ENCODE measurements at places on chromosomes 1 and 21.

DNA sequence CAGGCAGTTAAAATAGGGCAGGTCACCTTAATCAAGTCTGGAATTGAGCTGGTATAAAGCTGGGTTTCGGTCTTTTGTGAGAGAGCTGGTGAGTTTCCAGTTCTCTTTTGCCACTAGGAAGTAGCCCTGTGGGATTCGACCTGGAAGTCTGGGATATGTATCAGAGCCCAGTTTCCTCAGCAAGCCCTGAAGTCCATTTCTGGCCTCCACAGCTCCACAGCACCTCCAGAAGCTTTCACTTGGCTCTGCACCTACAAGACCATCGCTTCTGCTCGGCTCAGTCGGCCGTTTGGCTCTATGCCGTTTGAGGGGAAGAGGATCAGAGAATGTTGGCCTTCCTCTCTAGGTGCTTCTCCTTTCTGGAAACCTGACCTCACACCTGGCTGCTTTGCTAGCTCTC is 148.0 kb downstream of the GALNT2 start:
- no peak for DNase-seq

DNA sequence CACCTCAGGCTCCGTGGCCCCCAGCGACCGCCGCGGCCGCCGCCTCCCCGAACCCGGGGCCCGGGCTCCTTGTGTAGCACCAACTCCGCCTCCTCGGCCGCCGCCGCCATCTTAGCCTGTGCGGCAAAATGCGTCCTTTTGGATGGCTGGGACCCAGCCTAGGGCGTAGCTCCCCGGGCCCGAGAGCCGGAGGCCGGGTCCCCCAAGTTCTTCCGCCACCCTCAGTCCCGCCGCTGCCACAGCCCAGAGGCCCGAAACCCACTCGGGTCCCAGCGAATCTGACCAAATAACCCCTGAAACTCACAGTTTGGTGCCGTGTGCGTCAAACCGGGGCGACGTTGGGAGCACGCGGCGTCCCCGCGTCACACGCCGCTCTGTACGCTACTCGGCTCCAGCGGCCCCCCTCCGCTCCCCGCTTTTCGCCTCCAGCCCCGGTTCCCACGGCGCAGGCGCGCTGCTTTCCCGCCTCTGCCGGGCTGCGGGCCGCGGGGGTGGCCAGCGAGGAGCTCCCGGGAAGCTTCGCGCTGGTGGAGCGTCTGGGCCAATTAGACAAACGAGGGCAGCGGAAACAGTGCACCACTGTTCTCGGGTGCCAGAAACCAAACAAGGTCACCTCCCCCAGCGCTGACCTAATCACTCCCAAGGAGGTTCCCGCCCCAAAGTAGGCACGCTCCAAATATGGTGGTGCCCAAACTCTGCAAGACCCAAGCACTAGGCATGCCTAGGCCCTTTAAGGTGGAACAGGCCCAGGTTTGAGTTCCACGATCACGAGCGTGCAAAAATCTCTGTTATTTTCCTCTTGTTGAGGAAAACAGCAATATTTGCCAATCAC is at the start of gene ZNF644:
TSS of gene ZNF644 (minus strand) at position 350 of the 832 bp plus-strand sequence. CDS start 39,682 bp downstream, outside the sequence.
- DNase-seq, result peak; percentile 91

GRCh38 chr1:93680076-93680419 is 1.6 kb downstream of the BCAR3 start:
- DNase-seq, result no peak

- DNase-seq, result no peak
Observed at GRCh38 chr1:166273618-166274017, 106.8 kb upstream of the FAM78B start.

GRCh38 chr1:7476861-7477547 is 294.1 kb upstream of the VAMP3 start:
- DNase-seq, result no peak

GRCh38 chr1:158520955-158521665 is 33.1 kb downstream of the OR6Y1 start:
- no peak for DNase-seq

DNA sequence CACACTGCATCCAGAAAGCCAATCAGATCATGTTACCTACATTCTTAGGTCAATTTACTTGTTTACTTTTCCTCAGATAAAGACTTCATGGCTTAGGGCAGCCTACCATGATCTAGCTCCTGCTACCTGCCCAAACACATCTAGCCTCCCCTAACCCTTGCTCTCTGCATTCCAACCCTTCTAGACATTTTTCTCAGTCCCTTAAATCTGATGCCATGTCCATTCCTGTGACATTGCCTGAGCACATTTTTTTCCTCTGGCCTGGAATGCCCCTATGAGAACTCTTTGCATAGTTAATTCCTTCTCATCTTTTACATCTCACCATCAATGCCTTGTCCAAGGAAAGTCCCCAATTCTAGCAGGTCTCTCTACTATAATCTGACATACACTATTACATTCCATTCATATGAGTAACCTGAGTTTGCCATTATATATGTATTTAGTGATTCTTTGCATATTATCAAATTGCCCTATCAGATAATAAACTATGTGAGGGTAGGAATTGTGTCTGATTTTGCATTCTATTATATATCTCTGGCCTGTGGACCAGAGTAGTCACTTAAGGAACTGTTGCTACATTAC is 166.9 kb downstream of the COL11A1 start:
- no peak for DNase-seq

DNA sequence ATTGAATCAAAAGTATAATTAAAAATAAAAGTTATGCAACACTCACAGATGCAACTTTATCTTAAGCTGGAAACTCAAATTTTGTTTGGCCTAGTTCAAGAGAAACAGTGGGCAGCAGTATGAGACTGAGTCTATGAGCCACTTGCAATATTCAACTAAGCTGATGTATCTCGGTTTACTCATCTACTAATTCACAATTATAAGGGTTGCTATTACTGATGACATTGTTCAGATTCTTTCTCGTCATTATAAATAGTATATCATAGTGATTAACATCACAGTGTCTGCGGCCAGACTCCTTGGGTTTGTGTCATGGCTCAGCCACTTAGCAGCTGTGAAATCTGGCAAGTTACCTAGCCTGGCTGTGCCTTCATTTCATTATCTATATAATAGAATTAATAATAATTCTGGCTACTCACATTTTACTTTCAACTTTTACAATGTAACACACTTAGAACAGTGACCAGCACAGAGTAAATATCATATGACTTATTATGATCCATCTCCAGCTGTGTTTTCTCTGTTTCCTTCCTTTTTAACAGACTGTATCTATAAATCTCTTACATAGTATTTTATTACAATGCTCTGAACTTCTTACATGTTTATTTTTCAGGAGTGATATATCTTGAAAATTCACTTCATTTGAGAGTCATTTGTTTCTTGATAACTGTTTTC is 194.3 kb upstream of the RGS18 start:
- no peak for DNase-seq

DNA sequence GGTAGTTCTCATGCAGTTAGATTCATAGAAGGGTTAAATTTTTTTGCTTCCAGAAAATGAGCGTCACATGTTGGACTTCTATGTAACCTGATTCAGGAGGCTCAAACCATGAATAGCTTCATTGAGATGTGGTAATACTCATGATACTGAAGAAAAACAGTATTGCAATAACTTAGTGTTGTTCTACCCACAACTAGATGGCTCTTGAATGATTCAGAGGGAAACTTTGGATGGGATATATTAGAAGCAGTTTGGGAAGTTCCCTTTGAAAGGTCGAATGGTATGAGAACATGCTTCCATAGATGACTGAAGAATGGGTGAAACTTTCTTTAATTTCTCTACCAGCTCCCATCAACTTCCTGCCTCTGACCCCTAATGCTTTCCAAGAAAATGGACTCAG is 211.7 kb upstream of the PTGFR start:
- DNase-seq, result no peak

DNA sequence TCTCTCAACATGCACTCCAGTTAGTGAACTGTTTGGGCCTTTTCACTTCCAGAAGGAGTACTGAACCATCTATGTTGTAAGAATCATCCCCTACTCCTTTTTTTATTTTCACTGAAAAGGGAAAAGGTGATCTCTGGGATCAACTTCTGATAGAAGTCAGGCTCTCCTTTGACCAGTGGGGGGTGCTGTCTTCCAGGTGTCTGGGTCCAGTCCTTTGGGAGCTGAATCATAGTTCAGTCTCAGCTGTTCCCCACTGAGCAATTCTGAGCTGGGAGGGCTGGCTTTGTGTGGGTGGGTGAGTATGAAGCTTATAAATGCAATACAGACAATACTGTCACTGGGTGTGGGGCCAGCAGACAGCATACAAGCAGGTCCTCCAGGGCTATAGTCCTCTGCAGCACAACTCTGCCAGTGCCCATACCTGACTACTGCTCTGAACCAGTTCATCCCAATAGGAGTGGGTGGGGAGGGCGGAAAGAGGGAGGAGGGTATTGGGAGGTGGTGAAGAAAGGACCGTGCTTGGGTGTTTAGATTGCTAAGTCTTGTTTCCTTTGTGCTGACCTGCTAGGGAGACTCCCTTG is 12.5 kb upstream of the SARS1 start:
- DNase-seq, result no peak

DNA sequence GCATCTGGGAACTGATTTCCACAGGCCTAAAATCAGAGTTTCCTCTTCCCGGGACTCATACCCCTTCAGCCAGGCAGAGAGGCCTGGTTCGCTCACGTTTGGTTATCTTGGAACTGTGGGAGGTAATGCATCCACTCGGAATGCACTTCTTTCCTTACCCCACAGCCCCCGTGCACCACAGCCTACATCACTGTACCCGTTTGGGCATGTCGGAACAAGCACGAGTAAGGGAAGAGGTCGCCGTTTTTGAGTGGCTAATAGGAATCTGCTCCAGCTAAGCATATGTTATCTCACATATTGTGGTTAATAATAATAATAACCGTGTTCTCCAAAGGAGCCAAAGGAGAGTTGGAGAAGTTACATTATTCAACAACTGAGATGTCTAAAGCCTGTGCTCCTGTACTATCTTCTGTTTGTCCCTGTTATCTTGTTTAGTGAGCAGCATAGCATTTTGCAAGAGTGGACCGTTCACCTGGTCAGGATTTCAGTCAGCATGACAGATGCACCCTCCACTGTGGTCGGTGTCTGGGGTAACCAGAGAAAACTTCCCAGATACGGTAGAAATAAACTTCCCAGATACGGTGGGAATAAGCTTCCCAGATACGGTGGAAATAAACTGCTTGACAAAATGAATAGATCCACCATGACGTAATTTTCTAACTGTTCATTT is 198.6 kb downstream of the SDCCAG8 start:
- DNase-seq, result no peak

DNA sequence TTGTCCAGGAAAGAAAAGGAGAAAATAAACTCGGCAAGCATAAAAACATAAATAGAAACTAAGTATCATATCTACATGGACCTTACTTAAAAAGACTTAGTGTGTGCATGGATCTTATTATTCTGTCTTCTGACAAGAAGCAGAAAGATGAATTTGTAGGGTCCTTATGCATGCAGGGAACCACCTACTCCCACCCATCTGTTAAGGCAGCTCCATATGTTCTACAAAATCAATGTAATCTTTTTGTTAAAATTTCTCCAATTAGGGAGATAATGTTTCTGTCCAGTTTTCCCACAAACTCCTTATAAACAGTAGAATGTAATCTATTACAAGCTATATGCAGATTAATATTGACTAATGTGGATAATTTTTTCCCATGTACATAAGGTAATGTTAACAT is 13.9 kb upstream of the PTPN14 start:
- no peak for DNase-seq

GRCh38 chr1:200793677-200794076 is 55.0 kb downstream of the CAMSAP2 start:
- DNase-seq, result no peak

- DNase-seq, result no peak
Observed at GRCh38 chr1:88658419-88658818, 25.7 kb upstream of the PKN2 start.

DNA sequence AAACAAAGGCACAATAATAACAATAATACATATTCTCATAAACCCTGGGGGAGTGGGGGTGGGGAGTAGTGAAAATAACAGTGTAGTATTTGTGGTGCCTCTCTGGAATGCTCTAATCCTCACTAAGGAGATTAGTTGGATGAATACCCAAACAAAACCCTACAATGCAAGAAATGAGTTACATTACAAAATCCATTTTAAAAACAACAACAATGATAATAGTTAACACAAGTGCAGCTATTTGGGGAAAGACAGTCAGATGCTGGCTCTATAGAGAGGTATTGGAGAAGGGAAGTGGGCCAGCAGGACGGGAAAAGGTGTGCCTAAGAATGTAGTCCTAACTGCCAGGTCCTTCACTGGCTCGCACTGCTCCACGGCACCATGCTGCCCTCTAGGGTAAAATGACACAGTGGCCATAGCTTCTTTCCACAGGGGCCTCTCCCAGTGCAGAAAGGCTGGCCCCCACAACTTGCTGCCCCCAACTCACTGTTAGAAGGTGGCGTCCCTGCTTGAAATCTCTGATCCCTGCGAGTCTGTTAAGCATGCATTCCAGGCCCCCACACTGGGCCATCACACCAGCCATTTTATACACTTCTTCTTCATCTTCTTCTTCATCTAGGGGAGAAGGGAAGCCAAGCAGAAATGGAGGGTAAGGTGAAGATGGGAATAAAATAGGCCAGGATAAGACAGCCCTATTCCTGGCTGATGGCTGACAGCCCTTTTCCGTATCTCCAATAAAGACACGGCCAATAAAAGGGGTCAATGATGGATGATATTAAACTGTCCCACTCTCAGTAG is 113.8 kb downstream of the UBR4 start:
- no peak for DNase-seq

- no peak for DNase-seq
Observed at GRCh38 chr1:998745-998994, 1.2 kb downstream of the HES4 start.

DNA sequence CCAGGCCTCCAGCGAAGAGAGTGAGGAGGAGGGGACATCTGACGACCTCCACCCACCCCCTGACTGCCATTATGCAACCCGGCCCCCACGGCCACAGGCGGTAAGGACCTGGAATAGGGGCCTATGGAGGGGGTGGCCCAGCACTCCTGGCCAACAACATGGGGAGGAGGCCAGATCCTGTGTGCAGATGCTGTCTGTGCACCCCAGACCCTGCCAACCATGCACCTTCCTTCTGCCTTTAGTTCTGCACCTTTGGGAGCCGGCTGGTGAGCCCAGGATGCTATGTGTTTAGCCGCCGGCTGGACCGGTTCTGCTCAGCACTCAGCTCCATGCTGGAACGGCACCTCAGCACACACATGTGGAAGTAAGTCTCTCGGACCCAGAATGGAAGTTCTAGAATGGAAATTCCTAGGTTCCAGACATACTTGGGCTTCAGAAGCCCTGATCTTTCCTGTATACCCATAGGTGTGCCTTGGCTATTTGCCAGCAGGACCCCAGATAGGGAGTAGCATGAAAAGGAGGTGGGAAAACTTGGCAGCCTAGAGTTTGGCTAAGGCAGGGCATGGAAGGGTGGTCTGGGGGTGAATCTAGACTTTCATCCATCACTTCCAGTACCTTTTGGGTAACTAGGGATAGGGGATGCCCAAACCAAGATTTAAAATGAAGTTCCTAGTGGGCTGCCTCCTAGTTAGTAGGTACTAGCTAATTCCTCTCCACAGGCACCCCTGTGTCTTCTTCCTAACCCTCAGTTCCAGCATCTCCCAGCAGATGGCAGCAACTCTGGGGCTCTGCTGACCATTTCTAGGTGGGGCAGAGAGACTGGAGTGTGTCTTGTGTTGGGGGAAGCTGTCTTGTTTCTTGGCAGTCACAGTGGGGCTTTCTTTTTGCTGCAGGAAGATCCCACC is 3.6 kb upstream of the CYB561D1 start:
- DNase-seq, result peak; percentile 77

GRCh38 chr1:110880708-110881374 is 7.9 kb downstream of the CD53 start:
- no peak for DNase-seq
